Kasumi-1 (cell line): ENCODE measurements at places on chromosomes 1 and 21.

DNA sequence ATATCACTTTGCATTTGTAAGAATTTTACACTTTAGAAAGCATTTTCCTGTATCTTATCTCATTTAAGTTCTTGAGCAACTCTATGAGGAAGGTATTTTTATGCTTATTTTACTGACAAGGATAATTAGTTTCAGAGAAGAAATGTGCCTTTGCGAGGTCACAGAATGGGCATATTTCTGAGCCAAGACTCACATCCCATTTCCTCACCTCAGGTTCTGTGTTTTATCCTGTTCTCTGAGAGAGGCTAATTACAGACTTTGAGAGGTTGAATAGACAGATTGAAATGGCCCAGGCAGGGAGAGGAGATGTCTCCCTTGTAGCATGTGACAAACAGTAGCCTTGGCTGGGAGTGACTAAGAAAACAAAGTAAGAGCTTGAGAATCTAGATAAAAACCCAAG lies 39.1 kb upstream of the ZC3H11B start:
- no peak for DNase-seq

DNA sequence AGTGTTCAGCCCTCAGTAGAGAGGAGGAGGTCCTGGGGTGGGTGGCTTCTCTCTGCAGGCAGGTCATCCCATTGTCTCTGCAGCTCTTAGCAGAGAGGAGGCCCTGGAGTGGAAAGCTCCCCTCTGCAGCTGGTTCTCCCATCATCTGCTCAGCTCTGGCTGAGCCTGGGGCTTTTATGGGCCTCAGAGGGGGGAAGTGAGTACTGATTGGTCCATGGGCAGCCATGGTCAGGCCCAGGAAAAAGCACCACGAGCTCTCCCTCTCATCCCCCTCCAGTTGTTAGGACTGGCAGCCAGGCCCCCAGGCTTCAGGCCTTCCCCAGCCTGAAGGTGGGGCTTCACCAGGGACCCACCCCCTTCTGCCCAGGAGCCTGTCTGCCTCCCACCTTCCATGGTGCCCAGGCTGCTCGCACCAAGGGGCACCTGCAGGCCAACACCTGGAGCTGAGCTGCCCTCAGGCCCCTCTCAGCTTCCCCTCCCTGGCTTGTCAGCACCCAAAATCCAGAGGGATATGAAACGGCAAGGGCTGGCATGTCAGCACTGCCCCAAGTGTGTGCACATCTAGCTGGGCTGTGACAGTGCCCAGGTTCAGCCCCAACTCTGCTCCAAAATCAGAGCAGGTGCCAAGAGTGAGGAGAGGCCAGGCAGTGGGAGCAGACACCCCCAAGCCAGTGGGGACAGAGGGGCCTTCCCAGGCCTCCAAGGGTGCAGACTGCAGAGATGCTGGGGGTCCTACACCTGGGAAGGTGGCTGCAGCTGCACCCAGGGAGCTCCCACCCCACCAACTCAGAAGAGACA lies 449.0 kb downstream of the MATN1 start:
- DNase-seq, result no peak

- DNase-seq, result no peak
Observed at GRCh38 chr1:174914991-174915390, 84.8 kb upstream of the CACYBP start.

DNA sequence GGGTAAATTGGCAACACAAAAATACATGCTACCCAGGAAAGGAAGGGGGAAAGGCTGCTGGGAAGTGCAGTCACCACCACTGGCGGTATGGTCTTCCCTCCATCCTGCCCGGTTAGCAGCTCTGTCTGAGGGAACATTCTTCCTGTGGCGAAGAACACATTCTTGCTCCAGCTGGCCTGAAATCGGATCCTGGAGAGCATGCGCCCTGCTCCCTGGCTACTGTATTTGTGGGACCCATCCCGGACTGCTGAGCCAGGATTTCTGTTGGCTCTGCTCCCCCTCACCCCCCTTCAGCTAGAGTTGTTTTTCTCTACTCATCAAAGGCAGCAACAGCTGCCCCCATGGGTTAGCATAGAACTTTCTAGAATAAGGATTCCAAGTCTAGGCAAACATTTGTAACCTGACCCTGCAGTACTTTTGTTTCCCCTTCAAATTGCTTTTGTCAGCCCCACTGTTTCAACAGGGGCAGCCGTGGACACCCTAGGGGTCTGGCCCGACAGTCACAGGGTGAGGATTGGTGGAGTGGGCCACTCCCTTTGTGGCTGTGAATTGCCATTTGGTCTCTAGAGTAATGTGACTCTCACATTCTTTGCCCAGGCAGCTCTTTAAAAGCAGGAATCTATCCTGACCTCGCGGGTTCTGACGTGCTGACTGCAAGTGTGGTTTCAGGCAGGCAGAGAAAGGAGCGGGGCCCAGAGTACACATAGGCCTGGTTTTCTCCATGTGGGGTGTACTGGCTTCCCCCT lies 157.7 kb downstream of the TOMM20 start:
- DNase-seq, result peak; percentile 81

GRCh38 chr21:36524477-36524876 lies 44.6 kb upstream of the CLDN14 start:
- no peak for DNase-seq

GRCh38 chr1:93374334-93375106 lies 28.8 kb downstream of the DR1 start:
- DNase-seq, result no peak
